Renal cortex interstitium (tissue), 15 donors: ENCODE measurements at places on chromosomes 13 and 19. TPM values are rescaled to one million over a fixed set of nuclear protein-coding genes. Genes with fewer than 3 reads are reported as not detected.
A peak's percentile ranks its signal among the peaks of the same experiment; 100 is the strongest.

DNA sequence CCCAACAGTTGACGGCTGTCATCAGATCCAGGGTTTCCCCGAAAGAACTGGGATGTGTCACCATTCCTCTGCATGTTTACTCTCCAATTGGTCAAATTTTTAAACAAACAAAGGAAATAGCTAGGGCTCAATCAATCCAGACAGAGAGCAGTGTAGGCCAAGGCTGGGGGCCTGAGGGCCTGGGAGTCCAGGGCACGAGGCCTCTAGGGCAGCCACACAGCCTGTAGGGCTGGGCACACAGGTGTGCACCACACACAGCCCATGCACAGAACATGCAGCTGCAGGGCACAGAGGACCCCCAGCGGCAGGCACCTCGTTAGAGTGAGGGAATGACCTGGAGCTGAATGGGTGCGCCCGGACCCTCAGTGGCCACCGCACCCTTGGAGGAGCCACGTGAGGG is 9.5 kb downstream of the MIER2 start:
- no peak for DNase-seq

DNA sequence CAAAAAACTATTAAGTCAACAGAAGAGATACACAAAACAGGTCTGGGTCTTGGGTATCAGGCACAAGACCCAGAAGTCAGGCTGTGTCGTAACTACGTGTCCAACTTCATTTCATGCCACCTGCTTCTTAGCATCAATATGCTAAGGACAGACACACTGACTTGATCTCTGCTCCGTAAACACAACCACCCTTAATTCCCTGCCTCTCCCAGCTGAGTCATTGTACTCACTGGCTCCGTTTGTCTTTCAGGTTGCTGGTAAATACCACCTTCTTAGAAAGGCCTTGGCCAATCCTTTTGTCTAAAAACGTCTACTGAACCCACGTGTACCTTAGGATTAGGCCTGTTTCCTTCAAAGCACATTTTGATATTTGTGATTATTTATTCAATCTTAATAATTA is 726.2 kb downstream of the PCDH9 start:
- DNase-seq: no peak

- no peak for DNase-seq
These were observed 13.2 kb upstream of the TCF3 start for GRCh38 chr19:1665565-1666047.

Gene FCAR
- 0.68 TPM for polyA plus RNA-seq

GRCh38 chr19:42132851-42133528 is 744 bp upstream of the POU2F2 start:
- peak; percentile 35 for DNase-seq

DNA sequence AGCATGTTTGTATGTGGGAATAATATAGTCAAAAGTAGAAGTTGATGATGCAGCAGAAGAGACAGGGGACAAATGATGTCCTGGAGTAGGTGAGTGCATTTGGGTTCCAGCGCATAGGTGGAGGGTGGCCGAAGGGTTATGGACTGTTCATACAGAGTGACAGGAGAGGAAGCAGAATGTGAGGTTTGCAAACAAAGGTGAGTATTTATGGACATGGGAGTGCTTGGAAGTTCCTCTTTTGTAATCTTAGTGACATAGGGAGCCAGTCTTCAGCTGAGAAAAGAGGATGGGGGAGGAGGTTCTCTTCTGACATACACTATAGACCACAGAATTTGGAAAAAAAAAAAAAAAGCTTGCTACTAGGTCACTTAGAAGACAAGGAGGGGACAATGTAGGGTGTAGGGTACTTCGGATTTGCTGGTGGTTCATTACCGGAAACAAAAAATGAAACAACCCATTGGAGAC is 331.6 kb downstream of the DLEU7 start:
- DNase-seq: no peak

GRCh38 chr19:16604615-16605014 is 23.4 kb downstream of the MED26 start:
- DNase-seq: no peak

- no peak for DNase-seq
These were observed 1.9 kb downstream of the TPM4 start for GRCh38 chr19:16077984-16078758.

DNA sequence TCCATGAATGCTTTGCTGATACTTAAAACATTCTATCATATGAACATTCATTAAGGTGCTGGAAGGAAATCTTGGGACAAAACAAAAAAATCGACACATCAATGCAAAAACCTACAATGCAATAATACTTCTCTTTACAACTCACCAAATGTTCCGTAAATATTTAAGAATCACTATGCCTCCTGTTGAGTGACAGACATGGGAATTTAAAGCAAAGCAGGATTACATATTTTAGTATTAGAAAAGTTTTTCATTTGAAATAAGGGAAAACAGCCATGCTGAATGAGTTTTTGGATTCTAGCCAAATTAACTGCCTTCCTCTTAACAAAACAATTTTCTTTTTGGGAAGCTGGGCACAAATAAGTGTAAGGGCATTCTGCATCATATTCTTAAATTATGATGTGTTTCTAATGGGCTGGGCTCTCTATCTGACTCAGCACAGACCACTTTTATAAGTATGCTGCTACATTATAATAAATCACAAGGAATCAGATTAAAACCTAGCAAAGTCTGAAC is 93.7 kb downstream of the RBM26 start:
- no peak for DNase-seq

Gene VSTM1
- not detected for polyA plus RNA-seq

DNA sequence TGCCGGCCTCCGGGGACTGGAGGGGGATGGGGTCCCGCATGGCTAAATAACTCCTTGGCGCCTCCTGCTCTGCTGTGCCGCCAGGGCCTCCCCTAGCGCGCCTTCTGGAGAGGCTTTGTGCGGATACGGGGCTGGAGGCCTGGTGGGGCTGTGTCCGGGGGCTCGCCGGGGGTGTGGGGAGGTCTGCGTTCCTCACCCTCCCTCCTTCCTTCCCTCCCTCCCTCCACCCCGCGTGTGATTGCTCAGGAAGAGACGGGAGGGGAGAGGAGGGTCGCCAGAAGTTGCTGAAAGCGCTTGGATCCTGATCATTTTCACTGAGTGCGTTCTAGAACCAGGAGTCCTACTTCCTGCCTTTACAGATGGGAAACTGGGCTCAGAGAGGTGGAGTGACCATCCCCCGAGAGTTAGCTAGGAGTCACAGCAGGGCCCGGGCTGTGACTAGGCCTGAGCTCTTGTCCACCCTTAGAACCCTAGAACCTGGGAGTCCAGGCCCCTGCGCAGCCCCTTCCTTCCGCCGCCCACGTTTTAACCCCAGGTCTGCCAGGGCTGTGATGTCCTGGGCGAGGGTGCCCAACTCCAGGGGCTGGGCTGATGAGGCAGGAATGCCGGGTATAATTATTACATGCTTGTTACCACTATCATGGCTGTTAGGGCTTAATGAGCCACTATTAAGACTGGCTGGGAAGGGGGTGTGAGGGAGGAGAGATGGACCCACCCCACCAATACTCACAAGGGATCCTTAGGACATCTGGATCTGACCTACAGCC is 782 bp upstream of the JUND start:
- DNase-seq: no peak

GRCh38 chr13:113157206-113157928 is 1.1 kb upstream of the PROZ start:
- no peak for DNase-seq

Gene ZNF382
- 10.8 TPM for polyA plus RNA-seq
